ENCODE measurements at places on chromosomes 12 and 14.

- DNase-seq, result no peak
Measured at GRCh38 chr12:53696655-53697331, 20.9 kb upstream of the ATP5MC2 start.

GRCh38 chr12:1300460-1300859, 293.9 kb downstream of the FBXL14 start:
- no peak for DNase-seq

- no peak for DNase-seq
Measured at GRCh38 chr14:89444044-89444443, 27.0 kb upstream of the FOXN3 start.

DNA sequence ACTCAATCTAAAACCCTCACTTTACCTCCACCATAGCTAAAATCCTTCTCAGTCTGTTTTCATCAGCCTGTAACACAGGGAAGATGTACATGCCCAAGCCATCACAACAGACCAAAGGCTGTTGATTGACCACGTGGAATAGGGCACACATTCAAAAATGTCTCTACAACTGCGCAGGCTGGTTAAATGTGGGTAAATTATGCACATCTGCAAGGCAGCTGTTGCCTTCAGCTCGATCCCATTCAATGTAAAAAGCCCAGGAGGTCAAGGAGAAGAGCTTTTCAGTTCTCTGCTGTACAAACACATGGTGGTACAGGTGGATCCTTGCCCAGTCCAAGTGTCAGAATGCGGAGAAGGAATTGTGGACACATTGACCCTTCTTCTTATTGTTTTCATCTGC, 354.0 kb downstream of the FLRT2 start:
- no peak for DNase-seq

GRCh38 chr14:74886001-74886400, 4.3 kb downstream of the DLST start:
- no peak for DNase-seq

GRCh38 chr14:104893435-104894207, 28.6 kb downstream of the CEP170B start:
- DNase-seq, result no peak

DNA sequence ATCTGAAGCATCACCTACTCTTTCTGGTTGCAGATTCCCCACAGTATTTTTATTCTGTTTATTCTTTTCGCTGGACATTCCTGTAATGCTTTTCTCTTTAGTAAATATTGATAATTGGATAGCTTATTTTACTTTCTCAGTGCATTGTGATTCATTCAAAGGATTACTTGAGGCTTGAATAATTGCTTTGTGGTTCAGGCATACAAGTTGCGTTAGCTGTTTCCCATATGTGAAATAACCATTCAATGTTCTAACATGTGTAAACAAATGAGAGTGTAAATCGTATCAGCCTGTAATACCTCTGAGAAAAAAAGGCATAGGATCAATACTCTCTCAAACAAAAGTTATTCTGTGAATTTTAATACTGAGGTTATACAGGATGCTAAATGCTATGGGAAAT, 1004.2 kb upstream of the SEL1L start:
- DNase-seq, result no peak

DNA sequence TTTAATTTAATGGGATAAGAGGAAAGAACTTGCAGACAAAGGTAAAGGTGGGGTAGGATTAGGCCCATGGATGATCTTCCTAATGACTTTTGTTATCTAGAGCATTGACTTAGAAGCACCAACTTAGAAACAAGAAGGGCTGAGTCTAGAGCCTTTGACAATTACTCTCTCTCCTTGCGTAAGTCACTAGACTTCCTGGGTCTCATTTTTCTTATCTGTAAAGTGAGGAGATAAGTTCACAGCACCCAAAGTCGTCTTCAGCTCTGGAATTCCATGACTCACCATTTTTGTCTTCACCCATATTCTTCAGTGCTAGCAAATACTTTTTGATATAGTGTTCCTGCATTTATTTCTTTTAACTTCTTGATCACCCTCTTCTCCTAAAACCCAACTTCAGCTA, 75.7 kb downstream of the SSPN start:
- no peak for DNase-seq

Data from thyroid gland (tissue), 4 donors.